Motor neuron (in vitro differentiated cells): ENCODE measurements at places on chromosomes 1 and 21.
A peak's percentile ranks its signal among the peaks of the same experiment; 100 is the strongest.

- peak; percentile 58 for ATAC-seq
Observed at GRCh38 chr1:23544444-23545389, 13.7 kb upstream of the E2F2 start.

DNA sequence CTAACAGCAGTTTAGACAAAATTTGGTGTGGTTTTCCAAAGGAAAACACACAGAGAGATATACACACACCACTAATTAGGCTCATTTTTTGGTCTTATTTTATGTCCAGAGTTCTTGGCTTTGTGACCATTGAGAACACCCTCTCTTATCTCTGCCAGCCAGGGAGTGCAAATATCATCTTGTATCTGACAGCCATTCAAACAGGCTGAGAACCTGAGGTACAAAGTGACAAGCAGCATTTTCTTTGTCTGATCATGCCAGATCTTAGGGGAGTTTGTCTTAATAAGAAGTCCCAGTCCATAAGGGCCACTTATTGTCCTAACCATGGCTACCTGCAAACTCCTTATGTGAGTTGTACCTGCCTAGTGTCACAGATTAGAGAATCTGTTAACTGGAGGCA lies 1165.2 kb downstream of the BRINP3 start:
- no peak for ATAC-seq

- ATAC-seq = no peak
Observed at GRCh38 chr1:220747437-220748088, 559 bp upstream of the MTARC2 start.

DNA sequence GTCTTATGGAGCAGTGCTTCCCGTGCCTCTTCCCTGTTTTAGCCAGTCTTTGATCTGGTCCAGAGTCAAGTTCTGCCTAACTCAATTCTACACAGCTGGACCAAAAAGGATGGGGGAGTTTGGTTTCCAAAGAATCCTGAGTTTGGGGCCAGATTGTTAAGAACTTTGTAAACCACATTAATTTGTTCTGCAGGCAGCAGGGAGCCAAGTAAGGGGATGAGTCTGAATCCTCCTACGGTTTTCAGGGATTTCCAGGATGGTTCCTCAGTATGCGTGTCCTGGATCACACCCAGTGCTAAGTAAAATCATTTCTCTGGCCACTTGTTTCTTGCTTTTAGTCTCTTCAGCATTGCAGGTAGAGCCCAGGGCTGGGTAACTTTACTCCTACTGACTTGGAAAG lies 26.1 kb upstream of the GJA5 start:
- no peak for ATAC-seq

DNA sequence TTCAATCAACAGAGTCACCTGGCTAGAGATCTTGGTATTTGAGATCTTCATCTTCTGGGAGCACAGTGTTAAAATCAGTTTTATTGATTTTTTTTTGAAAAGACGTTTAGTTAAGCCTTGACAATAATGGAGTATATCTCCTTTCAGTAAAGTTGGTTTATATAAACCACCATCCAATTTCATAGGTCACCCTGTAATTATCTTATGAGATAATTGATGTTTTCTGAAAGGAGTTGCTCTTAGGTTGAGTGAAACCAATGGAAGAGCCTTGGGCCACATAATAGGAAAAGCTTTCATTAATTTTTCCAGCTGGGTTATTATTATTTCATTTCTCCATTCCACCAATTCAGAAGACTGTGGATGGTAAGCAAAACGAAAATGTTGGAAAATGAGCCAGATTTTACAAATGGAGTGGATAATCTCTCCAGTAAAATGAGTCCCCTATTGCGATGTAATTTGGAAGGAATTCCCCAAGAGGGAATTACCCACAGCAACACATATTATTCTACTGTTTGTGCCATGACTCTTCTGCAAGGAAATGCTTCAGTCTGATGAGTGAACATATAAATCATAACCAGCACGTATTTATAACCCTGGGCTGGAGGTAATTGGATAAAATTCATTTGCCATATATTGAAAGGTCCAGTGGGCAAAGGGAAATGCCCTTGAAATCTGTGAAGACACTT lies 46.2 kb upstream of the TINAGL1 start:
- no peak for ATAC-seq

DNA sequence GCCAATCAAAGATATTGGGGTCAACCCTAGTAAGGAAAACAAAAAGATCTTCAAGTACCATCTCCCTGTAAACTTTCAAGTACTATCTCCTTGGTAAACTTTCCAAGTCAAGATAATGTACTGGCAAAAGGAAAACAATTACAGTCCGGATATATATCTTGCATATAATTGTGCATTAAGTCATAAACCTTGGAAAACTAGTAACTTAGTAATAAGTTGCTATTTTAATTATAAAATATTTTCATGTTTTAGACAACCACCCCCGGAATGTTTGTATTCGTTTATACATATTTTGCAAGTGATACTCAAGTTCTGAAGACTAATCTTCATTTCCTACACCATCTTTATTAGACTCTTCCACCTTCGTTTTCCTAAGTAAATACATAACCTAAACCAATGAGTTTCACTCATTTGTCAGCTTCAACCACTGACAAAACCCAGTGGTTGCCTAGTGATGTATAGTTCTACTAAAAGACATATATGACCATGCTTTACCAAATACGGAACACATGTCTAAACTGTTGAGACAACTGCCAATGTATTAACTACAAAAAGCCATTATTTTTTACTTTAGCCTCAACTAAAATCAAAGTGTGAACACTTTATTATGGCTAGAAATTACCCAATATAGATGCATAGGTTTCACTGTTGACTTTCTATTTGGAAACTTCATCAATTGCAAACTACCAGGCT lies 1.7 kb downstream of the AKT3 start:
- ATAC-seq = no peak

GRCh38 chr21:41653954-41654491 lies 112.8 kb downstream of the RIPK4 start:
- no peak for ATAC-seq

- ATAC-seq = no peak
Observed at GRCh38 chr1:201142849-201143725, 11.2 kb downstream of the TMEM9 start.
